Left lung (tissue), 14 donors: ENCODE measurements at places on chromosomes 1 and 21.

- no peak for DNase-seq
Measured at GRCh38 chr1:220235462-220235861, 36.8 kb downstream of the RAB3GAP2 start.

GRCh38 chr1:155261493-155261851 lies 688 bp downstream of the SCAMP3 start:
- no peak for DNase-seq

- DNase-seq, result no peak
Measured at GRCh38 chr1:58266242-58266641, 280.3 kb downstream of the OMA1 start.

- DNase-seq, result peak; percentile 53
Measured at GRCh38 chr1:151832318-151832980, 847 bp upstream of the RORC start.

- no peak for DNase-seq
Measured at GRCh38 chr1:57741521-57741920, 317.7 kb upstream of the DAB1 start.

DNA sequence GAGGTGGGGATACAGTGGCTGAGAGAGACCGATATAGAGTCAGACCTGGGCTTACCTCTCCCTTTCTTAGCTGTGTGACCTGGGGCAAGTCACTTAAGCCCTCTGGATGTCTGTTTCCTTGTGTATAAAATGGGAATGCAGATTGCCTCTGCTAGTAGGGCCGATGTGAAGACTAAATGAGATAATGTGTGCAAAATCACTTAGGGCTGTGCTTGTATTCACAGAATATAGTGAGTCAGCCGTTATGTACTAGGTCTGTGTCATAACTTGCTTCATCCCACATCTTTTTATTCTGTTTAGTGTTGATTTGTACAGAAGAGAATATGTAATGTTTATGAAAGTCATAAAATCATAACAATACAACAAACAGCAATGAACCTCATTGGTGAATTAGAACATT lies 56.0 kb downstream of the PTPRU start:
- no peak for DNase-seq

DNA sequence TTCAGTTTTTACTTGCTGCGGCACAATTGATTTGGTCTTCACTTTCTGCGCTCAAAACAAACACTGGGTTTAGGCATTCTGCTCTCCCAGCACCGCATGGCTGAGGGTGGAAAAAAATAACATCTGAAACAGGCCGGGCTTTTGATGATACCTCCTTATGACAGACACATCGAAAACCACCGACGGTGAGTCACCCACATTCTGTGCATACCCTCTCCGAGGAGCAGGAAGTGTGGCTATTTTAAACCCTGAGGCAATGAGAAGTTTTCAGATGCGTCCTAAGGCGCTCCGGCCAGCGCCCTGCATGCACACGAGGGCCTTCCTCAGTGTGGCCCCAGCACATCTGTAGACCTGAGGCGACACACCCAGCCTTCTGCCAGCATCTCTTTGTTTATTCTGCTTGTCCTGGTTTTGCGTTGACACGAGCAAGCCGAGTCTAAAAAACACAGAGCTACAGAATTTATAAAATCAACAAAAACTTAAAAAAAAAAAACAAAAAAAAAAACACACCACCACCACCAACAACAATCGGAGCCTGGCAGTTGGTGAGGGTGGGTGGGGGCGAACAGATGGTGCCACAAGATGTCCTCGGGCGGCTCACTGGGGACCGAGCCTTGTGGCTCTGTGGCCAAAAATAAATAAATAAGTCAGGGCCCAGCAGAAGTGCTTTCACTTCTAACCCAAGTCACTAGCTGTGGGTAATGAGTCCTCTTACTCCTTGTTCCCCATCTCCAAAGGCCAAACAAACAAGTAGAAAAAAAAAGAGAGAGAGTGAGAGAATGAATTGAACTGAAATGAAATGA lies 162.6 kb upstream of the IRF2BP2 start:
- peak; percentile 88 for DNase-seq

GRCh38 chr1:25738499-25738898 lies 61.5 kb upstream of the SELENON start:
- DNase-seq, result no peak

- DNase-seq, result no peak
Measured at GRCh38 chr1:232658386-232658785, 28.5 kb upstream of the SIPA1L2 start.

DNA sequence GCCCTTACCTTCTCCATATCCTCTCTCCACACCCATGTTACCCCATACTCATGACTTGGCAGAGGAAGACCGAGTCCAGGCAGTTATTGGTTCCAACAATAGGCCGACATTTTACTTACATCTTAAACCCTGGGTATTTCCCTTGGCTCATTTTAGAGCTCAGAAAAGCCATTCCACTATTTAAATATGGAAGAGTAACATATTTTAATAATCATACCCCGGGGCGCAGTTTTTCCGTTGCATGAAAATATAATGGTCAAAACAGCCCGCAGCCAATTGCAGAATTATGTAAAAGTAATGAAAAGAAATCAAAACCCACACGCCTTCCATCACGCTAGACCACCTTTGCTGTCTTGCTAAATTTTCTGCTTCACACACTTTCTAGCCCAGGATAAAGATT lies 48.5 kb downstream of the KAZN start:
- DNase-seq, result no peak

DNA sequence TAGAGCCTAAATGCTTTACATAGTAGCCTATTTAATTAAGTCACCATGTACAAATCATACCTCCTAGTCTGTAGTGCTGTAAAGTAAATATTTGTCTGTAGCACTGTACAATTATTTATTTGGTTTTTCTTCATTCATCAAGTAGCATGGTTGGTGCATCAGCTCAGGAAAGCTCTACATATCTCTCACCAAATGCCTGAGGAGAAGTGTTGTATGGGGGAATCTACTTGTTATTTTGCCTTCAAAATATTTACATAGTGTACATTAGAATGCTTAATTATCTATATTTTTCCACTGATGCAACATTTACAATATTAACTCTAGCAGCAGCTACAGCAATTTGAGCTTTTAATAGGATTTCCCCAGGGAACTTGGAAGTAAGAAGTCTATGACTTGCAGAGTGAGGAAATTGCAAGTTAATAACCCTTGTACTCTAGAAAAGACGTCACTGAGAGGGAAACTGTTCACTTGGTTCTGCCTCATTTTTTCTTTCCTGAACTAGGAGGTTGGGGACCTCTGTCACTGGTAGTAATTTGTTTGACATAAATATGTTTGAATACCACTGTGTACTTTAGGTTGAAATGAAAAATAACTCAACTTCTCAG lies 207.4 kb downstream of the PDE4B start:
- no peak for DNase-seq

DNA sequence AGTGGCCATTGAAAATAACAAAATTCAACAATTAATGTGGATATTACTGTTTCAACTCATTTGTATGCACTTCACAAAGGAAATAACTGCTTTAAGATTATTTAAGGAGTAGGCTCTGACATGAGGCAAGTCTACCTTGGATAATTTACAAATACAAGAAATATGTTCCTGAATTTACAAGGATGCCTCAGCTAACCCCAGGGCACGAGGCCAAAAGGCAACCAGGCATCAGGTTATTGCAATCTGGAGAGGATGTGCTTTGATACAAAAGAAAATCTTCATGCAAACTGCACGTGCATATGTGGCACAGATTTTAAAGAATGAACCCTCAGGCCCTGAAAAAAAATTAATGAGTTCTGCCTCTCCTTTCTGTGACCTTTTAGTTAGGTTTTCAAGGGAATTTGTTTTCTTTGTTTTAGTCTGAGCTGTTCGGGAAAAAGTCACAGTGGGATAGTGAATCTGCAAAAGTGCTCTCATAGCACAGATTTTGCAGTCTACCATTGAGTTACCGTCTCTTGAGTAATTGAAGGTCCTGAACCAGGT lies 1304.2 kb upstream of the ADGRL4 start:
- DNase-seq, result no peak

DNA sequence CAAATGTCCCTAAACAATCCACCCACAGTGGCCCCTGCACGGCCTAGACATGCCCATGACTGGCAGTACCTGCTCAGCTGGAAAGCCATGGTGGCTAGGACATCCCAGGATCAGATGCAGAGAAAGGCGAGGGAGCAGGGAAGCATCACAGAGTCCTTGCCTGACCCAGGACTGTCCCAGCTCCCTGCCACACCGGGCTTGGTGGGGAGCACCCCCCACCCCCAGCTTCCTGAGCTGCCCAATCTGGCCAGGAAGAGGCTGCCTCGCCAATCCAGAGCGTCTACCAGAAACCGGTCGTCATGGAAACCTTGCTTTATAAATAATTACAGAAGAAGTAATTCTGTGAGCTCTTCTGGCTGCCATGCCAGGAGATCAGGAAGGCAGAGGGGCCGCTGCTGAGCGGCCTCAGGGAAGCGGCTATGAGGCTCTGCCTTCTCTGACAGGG lies 34.8 kb downstream of the ACOT7 start:
- peak; percentile 62 for DNase-seq

GRCh38 chr1:151828921-151829320 lies 2.7 kb downstream of the RORC start:
- peak; percentile 48 for DNase-seq

GRCh38 chr1:29459620-29459945 lies 223.3 kb downstream of the PTPRU start:
- DNase-seq, result no peak

DNA sequence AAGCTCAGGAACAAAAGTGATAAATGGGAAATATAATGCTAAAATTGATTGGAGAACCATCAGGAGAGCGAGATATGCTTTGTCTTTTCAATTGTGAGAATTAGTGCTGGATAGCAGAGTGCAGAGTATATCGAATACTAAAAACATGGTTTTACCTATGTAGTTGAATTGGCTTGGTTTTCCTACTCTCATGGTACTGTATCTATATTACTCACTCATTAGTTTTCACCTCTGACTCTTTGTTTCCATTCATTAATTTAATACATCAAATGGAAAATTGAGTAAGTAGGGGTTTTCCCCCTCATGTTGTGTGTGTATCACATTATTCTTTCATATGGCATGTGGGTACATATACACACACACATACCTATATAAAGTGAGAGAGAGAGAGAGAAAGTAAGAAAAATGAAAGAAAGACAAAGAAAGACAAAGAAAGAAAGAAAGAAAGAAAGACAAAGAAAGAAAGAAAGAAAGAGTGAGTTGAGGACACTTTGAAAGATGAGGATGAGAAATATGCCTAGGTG lies 1574.5 kb downstream of the MRPL39 start:
- DNase-seq, result no peak

GRCh38 chr1:89125913-89126580 lies at the start of gene GBP2:
TSS of gene GBP2 (minus strand) at chr1:89126114. CDS start at chr1:89121966, 4,148 bp downstream.
- DNase-seq, result peak; percentile 42

DNA sequence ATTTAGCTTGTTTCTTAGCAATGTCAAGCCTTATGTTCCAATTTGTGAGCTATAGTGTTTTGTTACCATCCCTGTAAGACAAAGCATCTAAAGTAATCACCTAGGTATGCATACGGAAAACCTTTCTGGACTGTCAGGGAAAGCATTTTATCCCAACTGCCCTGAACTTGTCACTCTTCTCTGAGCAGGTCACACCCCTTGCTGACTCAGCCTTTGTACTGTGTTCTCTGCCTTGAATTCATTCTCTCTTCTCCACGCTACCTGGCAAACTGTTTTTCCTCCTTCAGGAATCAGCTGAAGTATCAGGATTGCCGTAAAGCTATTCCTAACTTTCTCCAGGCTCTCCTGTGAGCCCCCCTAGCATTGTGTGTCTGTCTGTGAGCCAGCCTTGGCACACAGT lies 54.2 kb downstream of the PBX1 start:
- DNase-seq, result no peak

- DNase-seq, result peak; percentile 59
Measured at GRCh38 chr1:88983791-88984559, 8.5 kb downstream of the KYAT3 start.

DNA sequence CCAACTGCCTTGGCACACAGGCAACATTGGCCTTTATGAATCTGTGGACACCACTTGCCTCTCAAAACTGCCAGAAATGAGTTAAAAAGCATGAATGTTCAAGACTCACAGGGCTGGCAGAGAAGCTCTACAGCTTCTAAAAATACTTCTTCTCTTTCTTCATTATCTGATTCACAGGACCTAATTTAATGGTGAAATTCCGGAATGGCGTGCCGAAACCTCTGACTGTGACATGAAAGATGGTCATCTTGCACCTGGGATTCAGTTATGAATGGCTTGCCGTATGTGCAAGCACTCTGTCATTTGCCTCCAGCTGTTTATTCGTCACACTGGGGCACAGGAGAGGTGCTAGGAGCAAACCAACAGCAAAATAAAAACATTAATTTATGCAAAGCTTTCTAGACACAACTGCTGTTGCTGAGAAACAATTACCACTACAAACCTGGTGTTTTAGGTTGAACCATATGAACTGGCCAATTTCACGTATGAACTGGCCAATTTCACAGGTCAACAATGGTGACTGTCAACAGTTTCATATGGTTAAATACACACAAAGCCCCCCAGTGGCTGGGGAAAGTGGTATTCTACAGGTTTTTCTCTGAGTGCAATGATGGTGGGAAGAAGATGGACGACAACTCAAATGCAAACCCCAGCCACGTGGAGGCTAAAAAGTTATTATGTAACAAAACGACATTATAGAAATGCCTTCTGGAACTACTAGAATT lies 648.3 kb downstream of the KIF26B start:
- DNase-seq, result no peak
